Substantia nigra (tissue), 51 donors: ENCODE measurements at places on chromosomes 4 and X.

GRCh38 chrX:84168574-84168973 lies 19.4 kb downstream of the RPS6KA6 start:
- no peak for DNase-seq

- DNase-seq: no peak
Measured at GRCh38 chr4:573122-573892, 2.8 kb downstream of the TMEM271 start.

DNA sequence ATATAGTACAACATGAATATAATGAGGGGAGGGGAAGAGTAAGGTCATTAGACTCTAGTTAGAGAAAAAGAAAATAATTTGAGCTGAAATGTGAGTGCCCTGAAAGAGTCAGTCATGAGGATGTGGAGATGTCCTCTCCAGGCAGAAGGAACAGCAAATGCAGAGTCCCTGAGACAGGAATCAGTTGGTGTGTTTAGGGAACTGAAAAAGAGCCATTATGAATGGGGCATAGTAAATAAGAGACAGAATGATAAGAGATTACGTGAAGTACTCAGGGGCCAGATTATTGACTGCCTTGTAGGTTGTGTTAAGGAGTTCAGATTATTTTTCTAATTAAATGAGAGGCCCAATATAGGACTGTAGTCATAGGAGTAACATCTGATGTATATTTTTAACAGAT lies 147.0 kb downstream of the PDLIM5 start:
- DNase-seq: no peak

- DNase-seq: no peak
Measured at GRCh38 chrX:13357925-13358324, 38.1 kb upstream of the ATXN3L start.

DNA sequence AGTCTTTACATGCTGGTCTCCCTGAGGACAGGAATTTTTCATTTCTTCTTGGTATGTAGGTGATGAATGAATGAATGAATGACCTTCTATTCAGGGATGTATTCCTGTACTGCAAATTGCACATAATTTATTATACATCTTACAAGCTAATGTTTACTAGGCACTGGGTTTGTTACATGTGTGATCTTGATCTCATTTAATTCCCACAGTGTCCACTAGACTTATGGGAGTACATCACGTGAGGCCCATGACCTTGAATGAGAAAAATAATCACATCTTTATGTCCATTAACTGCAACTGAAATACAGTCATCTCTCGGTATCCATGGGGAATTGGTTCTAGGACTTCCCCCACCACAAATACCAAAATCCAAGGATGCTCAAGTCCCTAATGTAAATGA lies 150.3 kb downstream of the TMEM164 start:
- no peak for DNase-seq
